ENCODE measurements at places on chromosomes 12 and 14. TPM values are rescaled to one million over a fixed set of nuclear protein-coding genes. Genes with fewer than 3 reads are reported as not detected.

The ADAMTS20 gene
- 7.0 TPM for total RNA-seq

The RPGRIP1 gene
- total RNA-seq: not detected

The C12orf50 gene
- 0.25 TPM for total RNA-seq

The IFNG-AS1 gene
- total RNA-seq: not detected

The SERPINA6 gene
- not detected for total RNA-seq

The LPAR5 gene
- total RNA-seq: not detected

The MANSC1 gene
- total RNA-seq: 2.0 TPM

The ABHD12B gene
- 0.61 TPM for total RNA-seq

The ANKS1B gene
- total RNA-seq: 11.3 TPM

The PPFIA2 gene
- total RNA-seq: 31.1 TPM

The MANSC4 gene
- not detected for total RNA-seq

The RFX4 gene
- not detected for total RNA-seq

The P2RX4 gene
- 3.7 TPM for total RNA-seq

The SSPN gene
- 0.91 TPM for total RNA-seq

The TAS2R43 gene
- 1.5 TPM for total RNA-seq

The ZNF891 gene
- 9.2 TPM for total RNA-seq

The SELPLG gene
- 0.34 TPM for total RNA-seq

The CLEC12A gene
- not detected for total RNA-seq

The DTX1 gene
- 4.3 TPM for total RNA-seq

The LRRK2 gene
- total RNA-seq: not detected

Measured in glutamatergic neuron (in vitro differentiated cells).